ENCODE measurements at places on chromosomes 5 and 9.

DNA sequence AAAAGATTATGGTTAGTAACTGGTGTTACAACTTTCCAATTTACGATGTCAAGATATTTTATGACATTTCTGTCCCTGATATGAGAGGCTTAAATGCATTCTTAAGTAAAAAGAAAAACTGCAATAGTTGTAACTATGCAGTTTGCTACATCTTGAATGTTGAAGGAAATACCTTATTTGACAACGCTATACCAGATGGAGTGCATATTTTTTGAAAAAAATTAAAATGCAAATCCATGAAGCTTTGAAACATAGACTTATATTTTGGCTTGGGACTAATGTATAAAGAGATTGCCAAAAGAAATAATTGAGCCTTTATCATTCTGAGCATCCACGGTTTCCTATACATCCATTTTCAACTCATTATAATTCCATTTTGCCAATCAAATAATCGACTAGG, 579.4 kb downstream of the TAF11L14 start:
- no peak for DNase-seq

DNA sequence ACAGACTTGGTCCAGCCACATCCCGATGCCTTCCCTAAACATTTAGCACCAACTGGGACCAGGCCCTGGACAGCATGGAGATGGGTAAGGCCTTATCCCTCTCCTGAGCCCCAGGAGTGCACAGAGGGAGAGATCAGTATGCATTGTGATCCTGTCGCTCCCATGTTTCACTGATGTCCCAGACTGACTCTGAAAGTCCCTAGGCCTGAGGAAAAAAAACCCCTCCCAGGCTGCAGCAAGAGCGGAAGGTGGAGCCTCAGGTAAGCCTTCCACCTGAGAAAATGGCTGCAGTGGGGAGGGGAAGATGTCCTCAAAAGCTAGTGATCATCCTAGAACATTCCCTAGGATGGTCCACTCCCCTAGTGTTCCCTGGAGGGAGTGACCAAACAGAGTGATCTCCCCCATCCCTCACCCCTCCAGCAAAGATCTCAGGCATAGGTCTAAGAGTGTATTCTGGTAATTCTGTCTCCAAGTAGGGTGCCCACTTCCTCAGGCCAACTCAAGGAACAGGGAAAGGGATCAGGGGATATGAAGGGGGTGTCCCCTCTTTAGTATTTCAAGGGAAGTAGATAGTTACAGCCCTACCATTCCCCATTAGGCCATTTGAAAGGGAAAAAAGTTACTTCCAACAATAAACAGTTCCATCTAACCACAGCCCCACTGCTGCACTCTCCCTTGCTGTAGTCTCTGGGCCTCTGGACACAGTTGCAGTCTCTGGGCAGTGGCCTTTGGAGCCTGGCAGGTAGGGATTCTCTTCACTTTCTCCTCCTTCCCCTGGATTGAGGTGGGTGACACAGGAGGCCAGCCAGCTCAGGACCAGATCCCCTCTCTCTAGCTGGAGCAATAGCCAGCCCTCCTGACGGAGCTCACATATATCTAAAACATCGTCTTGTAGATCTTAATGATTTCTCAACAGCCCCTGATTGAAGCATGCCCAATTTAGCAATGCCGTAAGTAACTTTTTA, 6.8 kb upstream of the CXXC5 start:
- DNase-seq = no peak

DNA sequence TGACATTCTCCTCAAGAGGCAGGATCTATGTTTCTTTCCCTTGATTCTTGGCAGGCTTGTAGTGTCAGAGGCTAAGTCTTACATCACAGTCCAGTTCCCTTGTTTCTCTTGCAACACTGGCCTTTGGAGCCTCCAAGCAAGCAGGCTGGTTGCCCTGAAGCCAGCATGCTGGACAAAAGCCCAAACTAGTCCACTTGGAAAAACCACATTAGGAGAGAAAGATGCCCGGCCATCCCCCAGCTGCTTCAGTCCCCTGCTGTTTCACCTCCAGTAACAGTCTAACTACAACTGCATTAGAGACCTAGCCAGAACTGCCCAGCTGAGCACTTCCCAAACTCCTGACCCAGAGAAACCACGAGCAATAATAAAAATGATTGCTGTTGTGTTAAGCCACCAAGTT, 87.6 kb downstream of the ADAMTS6 start:
- no peak for DNase-seq

DNA sequence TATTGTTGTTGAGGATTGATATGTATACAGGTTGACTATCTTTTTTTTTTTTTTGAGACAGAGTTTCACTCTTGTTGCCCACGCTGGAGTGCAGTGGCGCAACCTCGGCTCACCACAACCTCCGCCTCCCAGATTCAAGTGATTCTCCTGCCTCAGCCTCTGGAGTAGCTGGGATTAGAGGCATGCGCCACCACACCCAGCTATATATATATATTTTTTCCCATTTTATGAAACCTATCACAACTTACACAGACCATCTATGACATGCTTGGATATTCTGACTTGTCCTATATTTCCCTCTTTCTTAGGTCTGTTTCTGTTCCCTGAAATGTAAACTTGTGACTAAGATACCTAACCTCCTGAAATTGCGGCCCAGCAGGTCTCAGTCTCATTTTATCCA, 5.0 kb downstream of the CD14 start:
- no peak for DNase-seq

DNA sequence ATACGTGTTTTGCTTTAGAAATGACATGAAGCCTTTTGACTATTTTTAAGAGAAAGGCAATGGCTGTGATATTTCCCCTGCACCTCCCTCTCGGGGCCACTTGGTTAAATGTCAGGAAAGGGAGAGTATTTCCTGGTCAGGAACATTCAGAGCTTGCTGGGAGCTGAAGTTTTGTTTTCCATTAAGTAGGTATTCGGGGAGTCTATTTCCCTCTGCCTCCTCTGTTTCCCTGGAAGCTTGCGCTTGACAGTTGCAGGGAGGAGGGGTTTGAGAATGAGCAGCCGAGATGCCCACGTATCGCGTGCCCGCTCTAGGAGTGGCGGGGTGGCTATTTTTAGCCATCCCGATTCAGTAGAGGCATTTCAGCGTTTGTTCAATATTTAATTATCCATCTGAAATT, 6.7 kb downstream of the DAB2IP start:
- no peak for DNase-seq

DNA sequence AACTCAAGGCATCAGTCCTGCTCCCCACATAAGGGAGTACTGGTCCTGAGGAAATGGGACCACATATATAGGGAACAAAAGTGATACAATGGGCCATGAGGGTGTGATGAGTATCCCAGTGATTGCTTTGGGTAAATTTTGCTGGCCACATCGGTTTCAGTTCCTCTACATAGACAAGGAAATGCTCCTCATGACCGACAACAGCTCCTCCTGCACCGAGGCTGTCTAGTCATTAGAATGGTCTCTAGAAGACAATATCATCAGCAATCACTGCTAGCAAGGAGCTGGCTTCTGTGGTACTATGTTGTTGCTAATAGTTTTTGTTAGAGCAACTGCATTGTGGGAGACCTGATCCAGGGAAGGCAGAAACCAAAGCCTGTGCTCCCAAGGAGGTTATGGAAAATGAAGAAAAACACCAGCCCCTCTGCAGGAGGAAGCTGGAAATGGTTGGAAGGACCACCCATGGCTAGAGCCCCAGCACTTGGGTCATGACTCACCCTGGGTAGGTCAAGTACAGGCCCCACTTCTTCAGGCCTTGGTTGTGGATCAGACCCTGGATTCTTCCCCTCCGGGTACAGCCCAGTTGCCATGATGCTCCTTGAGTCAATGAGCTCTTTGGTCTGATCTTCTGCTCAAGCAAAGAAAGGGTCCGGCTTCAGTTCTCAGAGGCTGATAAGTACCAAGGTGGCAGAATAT, 3.4 kb upstream of the CTSL start:
- DNase-seq = no peak

DNA sequence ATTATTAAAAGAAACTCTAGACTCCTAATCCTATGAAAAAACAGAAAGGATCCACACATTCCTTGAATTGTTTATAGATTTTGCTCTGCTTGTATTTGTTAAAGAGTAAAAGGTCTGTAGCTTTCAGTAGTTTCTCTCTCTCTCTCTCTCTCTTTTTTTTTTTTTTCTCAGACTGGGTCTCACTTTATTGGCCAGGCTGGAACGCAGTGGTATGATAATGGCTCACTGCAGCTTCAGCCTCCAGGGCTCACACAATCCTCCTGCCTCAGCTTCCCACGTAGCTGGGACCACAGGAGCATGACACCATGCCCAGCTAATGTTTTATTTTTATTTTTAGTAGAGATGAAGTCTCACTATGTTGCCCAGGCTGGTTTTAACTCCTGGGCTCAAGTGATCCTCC, 9.3 kb downstream of the UGT3A2 start:
- no peak for DNase-seq

GRCh38 chr9:70012569-70012968, 31.1 kb upstream of the MAMDC2 start:
- no peak for DNase-seq

GRCh38 chr5:19175776-19176570, 812.0 kb downstream of the CDH18 start:
- no peak for DNase-seq

DNA sequence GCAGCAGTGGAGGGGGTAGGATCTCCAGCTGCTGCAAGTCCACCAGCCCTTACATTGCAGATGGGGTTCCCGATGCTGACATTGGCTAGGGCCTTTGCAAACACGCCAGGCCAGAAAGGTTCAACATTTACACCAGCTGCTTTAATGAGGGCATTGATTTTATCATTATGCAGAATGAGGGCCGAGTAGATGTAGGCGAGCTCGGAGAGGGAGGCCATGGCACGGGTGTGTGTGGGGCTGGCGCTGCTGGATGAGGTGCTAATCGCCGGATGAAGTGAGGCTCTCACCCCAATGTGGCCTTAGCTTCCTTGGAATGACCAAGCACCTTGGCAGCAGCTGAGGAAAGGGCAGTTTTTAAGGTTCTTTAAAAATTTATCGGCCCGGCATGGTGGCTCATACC, 27.4 kb downstream of the PHAX start:
- no peak for DNase-seq

DNA sequence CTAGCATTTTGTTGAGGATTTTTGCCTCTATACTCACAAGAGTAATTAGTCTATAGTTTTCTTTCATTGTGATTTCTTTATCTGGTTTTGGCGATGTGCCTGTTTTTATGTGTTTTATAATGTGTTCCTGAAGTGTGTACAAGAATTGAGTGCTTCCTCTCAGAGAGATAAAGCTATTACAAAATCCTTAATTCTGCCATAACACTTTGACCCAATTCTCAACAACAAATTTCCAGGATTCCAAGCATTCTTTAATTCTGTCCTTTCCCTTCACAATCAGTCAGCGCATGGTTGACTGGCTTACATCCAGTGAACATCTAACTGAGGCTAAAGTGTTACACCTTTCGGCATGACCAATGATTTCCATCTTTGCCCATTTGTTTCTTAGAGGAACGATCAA, 282.9 kb upstream of the MVB12B start:
- DNase-seq = no peak

GRCh38 chr9:87557996-87558395, 60.3 kb downstream of the DAPK1 start:
- no peak for DNase-seq

- DNase-seq = no peak
Measured at GRCh38 chr9:127492616-127493015, 41.3 kb downstream of the LRSAM1 start.

GRCh38 chr5:36108758-36109460, 42.2 kb upstream of the UGT3A2 start:
- no peak for DNase-seq

DNA sequence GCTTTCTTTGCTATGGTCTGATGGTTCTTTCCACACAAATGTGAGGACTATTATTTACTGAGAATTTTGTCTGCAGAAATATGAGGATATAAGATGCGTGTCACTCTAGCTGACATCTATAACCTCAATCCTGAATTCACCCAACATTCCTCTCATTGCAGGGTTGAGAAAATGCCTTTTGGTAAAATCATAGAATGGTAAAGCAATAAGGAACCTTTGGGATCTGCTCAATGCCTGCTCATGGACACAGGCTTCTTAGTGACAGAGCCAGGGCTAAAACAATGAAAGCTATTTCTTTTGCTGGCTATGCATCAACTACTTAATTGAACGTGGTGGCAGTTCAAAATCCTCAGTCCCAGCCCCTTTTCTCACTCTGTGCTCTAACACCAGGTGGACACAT, 199.6 kb downstream of the GAS1 start:
- no peak for DNase-seq

DNA sequence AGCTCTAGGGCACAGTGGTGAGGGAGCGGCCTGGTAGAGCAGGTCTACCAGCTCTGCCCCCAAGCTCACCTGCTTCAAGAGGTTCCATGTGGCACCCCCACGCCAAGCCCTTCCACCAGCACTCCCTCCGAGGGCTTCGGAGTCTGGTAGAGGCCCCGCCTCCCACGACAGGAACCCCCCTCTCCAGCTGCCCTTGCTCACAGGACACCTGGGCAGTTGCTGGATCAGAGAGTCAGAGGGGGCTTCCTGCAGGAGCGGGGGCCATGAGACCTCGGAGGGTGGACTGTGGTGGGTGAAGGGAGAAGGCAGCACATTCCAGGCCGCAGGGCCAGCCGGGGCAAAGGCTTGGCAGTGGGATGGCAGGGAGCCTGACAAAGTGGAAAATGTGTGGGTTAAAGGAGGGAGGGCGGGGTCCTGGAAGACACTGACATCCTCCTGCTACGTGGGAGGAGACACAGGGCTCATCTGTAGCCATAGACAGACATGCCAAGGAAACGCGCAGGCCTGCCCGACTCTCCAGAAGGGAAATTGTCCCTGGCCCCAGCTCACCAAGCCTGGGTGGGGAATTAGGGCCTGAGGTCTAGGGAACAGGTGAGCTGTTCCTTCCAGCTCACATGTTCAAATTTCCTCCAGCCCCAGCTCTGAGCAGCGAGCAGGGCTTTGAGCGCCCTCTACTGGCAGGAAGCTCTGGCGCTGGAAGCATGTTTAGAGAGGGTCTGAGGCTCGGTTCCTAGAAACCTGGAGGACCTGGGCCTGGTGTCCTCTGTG, 74.2 kb downstream of the NTNG2 start:
- peak; percentile 65 for DNase-seq

DNA sequence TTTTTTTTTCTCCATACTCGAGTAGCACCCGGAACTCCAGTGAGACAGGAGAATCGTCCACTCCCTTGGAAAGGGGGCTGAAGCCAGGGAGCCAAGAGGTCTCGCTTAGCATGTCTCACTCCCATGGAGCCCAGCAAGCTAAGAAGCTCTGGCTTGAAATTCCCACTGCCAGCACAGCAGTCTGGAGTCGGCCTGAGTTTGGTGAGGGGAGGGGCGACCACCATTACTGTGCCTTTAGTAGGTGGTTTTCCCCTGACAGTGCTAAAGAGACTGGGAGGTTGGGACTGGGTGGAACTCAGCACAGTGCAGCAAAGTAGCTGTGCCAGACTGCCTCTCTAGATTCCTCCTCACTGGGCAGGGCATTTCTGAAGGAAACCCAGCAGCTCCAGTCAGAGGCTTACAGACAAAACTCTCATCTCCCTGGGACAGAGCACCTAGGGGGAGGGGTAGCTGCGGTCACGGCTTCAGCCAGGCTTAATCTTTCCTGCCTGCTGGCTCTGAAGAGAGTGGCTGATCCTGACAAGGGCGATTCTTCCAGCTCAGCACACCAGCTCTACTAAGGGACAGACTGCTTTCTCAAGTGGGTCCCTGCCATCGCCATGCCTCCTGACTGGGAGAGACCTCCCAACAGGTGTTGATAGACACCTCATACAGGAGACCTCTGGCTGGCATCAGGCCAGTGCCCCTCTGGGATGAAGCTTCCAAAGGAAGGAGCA, 414.5 kb upstream of the ZNF608 start:
- DNase-seq = no peak
